ENCODE measurements at places on chromosomes 6 and 20.

DNA sequence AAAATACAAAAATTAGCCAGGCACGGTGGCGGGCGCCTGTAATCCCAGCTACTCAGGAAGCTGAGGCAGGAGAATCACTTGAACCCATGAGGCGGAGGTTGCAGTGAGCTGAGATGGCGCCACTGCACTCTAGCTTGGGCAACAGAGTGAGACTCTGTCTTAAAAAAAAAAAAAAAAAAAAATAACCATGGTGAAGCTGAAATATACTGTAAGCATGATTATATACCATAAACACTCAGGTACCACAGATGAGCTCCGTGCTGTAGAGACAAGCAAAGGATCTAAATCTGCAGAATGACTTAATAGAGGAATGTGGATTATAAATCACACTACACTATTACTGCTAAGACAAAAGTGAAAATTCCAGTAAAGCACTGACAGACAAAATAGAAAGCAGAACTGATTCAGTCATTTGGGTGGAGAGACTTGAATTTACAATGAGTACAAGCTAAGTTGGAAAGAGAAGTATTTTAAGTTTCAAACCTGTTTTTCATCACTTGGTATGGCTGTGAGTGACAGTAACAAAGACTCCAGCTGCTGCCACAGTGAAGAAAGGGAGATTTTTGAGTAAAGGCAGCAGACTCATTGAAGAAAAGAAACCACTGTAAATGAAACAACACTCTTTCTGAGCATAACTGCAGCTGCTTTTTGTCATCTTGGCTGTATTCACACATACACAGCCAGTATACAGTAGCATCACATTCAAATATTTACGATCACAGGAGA, 322.1 kb downstream of the RNGTT start:
- no peak for DNase-seq

DNA sequence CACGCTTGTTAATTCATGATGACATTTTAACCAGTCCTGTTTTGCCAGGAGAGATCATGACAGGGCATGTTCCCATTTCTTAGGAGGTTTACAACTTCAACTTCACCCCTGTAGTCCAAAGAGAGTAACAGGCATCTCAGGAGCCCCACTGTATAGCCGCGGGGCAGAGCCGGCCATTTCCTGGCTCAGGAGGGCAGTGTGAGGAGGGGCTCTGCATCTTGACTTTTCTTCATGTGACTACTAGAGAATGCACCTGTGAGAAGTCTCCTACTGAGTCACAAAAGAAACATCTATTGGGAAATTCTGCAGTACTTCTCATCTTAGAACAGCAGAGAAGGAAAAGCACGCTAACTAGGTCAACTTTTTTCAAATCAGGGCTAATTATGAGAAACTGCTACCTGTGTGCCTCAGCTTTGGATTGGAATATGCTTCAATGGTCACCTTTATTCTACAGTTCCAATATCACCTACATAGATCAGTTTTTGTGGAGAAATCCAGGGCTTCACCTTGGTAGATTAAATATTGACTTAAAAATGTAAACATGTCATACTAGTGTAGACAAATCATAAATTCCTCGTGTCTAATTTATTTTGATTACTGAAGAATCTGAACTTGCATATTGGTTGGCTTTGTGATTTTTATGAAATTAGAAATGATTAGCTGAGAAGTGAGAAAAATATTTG, 28.6 kb upstream of the SIM1 start:
- no peak for DNase-seq

DNA sequence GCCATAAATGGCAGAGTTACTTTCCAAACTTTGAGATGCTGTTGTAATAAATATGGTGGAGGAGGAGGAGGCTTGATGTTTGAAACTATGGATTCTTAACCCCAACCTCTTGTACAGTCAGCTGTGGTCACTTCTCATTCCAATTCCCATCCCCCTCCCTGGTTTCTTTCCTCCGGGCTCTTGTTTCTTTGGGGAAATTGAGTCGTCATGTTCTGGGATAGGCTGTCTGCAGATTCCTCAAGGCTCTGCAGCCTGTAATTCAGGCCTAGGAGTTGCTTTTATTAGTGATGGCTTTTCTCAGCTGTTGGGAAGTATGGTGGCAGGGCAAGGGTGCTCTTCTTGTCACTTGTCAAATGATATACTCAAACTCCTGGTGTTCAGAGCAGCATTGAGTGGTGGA, 2.6 kb downstream of the PTK7 start:
- DNase-seq, result no peak

- DNase-seq, result peak; percentile 68
Observed at GRCh38 chr6:72363844-72364740, 257.8 kb upstream of the KCNQ5 start.

DNA sequence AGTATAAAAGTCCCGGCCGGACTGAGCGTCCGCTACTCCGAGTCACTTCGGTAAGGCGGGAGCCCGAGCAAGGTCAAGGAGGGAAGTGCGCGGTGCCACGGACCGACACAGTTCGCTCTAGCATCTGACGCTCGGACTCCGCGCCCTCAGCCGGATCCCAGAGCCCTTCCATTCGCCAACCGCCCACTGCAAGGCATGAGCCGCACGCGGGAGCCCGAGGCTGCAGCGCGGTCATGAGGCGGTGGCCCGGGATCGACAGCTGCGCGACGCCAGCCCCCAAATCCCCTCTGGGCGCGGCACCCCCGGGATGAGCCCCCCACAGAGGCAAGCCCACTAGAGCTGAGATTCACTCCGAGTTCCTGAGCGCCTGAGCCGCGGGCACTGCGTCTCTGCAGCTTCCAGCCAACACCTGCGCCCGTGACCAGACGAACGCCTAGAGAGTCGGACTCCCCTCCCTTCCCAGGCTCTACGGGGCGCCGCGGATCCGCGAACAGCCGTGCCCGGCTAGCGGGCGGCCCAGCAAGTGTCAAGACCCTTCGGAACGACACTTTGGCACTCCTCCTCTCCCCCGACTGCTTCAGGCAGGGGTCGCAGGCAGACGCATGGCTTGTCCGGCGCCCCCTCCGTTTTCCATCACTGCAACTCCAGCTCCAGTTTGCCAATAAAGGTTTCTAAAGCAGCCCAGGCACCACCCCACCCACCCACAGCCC, 725 bp upstream of the ISM1 start:
- DNase-seq, result no peak

DNA sequence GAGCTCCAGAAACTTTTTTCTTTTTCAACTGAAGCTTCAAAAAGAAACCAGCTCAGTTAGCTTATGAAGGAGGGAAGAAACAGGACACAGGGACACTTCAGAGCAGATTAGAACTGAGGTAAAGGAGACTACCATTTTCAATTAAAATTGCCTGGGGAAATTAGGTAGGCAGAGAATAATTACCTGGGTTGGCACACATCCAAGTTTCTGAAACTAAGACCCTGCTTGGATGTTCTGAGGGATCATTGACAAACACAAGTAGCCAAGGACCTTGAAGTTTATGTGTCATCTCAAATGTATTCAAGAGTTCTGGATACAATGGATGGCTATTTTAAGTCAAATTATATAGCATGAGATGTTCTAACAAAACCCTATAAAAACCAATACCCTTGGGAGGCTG, 137.6 kb downstream of the PLCB4 start:
- DNase-seq, result no peak

GRCh38 chr6:30752157-30752927, 8.0 kb upstream of the IER3 start:
- peak; percentile 99 for DNase-seq

DNA sequence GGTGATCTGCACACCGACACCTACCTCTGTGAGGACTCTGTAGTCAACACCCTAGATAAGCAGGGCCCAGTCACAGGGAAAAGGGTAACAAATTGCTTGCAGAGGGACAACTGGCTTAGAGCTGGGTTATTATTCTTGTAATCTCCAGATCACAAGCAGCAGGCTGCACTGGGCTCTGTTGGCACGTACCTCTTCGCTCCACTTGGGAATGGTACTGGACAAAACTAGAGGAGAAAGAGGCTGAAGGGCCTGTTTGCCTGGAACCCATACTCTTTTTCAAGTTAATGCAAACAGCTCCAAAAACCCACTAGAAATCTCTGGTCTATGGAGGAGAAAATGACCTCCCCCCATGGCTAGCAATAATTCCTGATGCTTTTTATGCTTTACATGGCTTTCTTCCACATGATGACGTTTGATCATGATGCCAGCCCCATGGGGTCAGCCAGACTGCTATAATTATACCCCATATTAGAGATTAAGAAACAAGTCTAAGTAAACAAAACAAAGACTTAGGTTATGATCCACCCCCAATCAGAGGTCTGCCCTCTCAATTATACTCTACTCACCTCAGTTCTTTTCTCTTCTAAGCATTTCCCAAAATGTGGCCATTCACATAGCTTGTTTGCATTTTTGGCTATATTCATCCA, 190.0 kb downstream of the UNC5CL start:
- no peak for DNase-seq

DNA sequence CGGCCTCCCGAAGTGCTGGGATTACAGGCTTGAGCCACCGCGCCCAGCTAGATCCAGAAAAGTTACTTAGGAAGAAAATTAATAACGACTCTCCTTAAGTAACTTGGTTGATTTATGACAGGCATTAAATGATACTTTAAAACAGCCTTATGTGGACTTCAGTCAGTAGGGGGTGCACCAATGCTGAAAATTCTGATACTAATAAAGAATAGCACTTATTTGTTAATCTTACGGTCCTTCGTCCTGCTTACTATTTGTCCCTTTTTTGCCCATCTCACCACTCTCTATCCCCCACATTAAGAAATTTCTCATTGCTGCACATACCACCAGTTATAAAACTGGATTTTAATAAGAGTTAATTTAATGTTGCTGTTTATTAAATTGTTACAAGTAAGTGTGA, 12.7 kb upstream of the PRELID3B start:
- no peak for DNase-seq

GRCh38 chr20:56801971-56802755, 173.1 kb downstream of the TFAP2C start:
- no peak for DNase-seq

- no peak for DNase-seq
Observed at GRCh38 chr20:17646961-17647301, 35.1 kb downstream of the RRBP1 start.

DNA sequence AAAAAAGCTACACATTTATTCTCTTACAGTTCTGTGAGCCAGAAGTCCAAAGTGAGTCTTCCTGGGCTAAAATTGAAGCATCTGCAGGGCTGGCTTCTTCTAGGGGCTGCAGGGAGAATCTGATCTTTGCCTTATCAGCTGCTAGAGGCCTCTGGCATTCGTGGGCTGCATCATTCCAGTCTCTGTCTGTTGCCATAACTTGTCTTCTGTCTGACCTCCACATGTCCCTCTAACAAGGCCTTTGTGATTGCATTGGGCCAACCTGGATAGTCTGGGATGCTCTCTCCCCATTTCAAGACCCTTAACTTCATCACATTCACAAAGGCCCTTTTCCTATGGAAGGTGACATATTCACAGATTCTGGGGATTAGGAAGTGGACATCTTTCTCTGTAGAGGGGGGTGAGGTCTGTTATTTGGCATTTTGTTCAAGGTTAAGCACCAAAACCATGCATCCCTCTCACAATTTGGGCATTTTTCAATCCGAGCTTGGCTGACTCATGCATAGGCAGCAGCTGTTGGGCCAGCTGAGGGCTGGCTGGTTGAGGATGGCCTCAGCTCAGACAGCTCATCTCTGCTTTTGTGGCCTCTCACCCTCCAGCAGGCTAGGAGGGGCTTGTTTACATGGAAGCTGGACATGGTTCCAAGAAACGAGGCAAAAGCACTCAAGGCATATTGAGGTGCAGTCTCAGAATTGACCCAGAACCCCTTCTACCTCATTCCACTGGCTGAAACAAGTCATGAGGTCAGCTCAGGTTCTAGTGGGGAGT, 116.1 kb upstream of the NXT1 start:
- no peak for DNase-seq

- no peak for DNase-seq
Observed at GRCh38 chr6:150535818-150536220, 63.9 kb upstream of the PLEKHG1 start.

GRCh38 chr6:20279608-20280287, 67.5 kb upstream of the MBOAT1 start:
- no peak for DNase-seq

DNA sequence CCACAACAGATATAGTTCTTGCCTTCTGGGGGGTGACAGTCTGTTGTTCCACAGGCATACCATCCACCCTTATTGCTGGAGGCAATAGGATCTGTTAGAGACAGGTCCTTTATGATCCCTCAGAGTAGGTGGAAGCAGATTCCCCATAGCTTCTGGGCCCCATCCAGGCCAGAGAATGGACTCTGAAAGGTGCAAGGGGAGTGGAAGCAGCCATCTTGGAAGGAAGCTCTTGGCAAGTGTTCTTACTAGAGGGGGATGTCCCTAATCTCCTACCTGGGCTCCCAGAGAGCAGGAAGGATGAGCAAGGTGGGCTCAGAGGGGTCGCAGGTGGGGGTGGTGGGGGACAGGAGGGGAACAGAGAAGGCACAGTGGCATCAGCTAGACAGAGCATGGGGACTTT, 33.4 kb downstream of the CEBPB start:
- DNase-seq, result no peak

GRCh38 chr6:163695414-163695864, 280.9 kb downstream of the QKI start:
- DNase-seq, result peak; percentile 33

GRCh38 chr20:48722737-48723191, 105.0 kb downstream of the PREX1 start:
- DNase-seq, result no peak
